ENCODE measurements at places on chromosomes 13 and 19. TPM values are rescaled to one million over a fixed set of nuclear protein-coding genes. Genes with fewer than 3 reads are reported as not detected.
A peak's percentile ranks its signal among the peaks of the same experiment; 100 is the strongest.

CD37 gene
- not detected for total RNA-seq

- DNase-seq = no peak
Measured at GRCh38 chr13:99866781-99867180, 104.8 kb downstream of the ZIC5 start.

DNA sequence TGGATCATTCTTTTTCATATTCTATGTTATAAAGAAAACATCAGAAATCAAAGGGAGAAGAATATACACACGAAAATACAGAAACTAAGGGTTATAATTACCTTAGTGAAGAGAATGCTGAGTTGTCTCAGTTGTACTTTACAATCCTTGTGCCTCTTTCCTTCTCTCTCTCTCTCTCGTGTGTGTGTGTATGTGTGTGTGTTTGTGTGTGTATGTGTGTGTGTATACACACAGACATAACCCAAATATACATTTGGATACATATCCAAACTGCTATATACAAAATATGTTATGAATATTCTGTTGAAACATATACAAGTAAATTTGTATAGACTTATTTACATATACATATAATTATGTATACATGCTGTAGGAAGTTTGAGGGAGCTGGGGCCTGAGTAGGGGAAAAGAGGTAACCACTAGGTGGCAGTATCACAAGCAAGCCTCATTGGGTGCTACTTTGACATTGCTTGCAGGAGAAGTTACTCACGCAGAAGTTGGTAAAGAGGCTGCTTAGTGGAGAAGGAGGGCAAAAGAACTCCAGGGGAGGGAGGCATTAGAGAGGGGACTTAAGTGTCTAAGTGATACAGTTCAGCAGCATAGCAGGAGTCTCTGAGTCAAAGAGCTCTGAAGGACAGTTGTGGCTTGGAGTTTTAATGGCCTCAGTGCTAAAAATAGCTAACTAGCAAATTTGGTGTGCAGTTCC, 465.1 kb upstream of the PCDH20 start:
- DNase-seq = no peak

DNA sequence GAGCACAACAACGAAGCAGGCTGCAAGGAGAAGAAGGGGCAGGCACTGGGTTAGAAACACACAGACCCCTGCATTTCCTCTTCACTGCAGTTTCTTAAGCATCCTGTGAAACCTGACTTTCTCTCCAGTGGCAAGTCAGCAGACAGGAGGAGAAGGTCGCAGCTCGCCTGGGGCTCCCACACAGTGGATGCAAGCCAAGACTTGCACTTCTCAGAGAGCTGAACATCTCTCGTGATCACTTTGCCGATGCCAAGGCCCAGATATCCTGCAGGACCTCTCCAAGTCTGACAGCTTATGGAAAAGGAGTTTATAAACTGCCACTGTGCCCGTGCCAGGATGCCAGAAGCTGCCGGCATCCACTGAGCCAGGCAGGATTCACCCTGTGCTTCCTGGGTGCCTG, 18.4 kb downstream of the TMEM272 start:
- DNase-seq = no peak

DNA sequence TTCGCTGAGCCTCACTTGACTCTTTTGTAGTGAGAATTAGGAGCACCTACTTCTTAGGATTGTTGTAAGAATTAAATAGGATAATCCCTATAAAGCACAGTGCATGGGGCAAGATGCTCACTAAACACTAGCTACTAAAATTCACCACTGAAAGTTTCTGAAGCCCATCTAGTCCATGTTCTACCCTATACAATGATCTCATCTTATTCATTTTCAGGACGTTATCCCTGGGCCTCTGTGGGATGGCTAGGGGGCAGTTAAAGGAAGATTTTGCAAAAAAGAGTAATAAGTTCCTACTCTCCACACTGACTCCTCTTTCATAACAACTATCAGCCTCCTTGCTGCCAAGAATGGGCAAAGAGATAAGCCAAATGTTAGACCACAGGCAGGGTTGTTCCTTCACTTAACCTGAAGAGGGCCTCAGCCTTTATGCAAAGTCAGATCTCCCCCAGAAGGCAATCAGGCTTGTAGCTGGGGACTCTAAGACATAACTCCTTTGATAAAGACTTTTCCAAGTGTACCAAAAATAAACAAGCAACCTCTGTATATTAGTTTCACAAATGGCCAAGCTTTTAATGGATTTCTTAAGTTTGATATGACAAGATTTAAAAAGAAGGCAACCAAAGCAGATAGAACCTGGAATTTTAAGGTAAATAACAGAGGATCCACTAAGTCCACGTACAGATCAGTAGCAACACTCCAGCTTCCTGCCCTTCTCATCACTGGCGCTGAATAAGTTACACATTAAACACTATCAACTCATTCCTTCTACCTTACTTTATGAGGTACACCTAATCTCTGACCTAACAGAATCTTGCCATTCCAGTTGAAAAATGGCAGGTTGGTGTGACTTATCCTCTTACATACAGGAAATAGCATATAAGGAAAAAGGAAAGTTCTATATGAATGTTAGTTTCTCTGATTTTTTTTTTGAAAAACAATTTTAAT, 44.4 kb downstream of the ELF1 start:
- DNase-seq = no peak

DNA sequence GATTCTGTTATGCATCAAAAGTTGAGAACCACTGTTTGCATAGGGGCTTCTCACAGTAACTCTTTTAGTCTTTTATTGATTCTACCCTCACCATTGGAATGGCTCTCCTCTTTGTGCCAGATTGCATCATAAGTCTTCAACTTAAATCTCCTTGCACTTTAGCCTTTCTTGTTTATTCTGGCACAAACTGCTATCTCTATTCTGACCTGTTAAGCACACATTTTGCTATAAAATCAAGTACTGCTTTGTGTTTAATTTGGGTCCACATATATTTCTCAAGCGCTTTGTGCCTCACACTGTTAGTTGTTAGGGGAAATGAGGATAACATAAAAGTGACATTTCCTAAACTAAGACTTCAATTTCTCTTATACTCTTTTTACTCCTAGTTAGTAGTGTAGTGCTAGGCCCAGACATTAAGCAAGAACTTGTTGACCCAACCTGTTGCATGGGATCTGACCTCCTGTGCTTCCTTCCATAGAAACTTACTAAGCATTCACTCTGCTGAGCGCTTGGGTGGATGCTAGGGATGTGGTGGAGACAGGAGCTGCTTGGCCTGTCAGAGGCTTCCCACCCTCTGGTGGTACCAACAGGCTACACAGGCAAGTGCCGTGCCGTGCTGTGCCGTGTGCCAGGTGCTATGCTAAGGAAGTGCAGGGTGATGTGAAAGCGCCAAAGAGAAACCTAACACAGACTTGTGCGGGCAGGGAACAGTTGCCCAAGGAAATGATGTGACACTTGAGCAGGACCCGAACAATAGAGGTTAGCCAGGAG, 1.2 kb downstream of the UTP14C start:
- DNase-seq = peak; percentile 82

Data from chondrocyte (in vitro differentiated cells).